ENCODE measurements at places on chromosomes 1 and 21. TPM values are rescaled to one million over a fixed set of nuclear protein-coding genes. Genes with fewer than 3 reads are reported as not detected.

Gene ATXN7L2
- polyA plus RNA-seq: 2.6 TPM

Gene CD48
- polyA plus RNA-seq: 3.7 TPM

Gene TRABD2B
- 1.0 TPM for polyA plus RNA-seq

Gene MRPS15
- 130 TPM for polyA plus RNA-seq

Gene F3
- 66.5 TPM for polyA plus RNA-seq

Gene GPR37L1
- polyA plus RNA-seq: not detected

Gene SLFNL1
- 0.22 TPM for polyA plus RNA-seq

Gene AQP10
- polyA plus RNA-seq: not detected

Gene TMCO4
- 23.2 TPM for polyA plus RNA-seq

Gene IFI44
- polyA plus RNA-seq: 11.7 TPM

Gene HTR6
- not detected for polyA plus RNA-seq

Gene PGLYRP4
- polyA plus RNA-seq: not detected

Gene TAS1R1
- not detected for polyA plus RNA-seq

Gene ANGEL2
- polyA plus RNA-seq: 18.6 TPM

Gene RBBP4
- 45.5 TPM for polyA plus RNA-seq

Gene SELE
- polyA plus RNA-seq: 7.6 TPM

Gene FAM72B
- 0.30 TPM for polyA plus RNA-seq

Gene C1orf141
- polyA plus RNA-seq: not detected

Gene HNRNPCL4
- not detected for polyA plus RNA-seq

Gene ANGPTL3
- 0.05 TPM for polyA plus RNA-seq

Gene SLAMF9
- polyA plus RNA-seq: not detected

Gene HES3
- polyA plus RNA-seq: not detected

Gene FAM177B
- 2.1 TPM for polyA plus RNA-seq

Gene VSIG8
- 0.03 TPM for polyA plus RNA-seq

Gene RNU11
- polyA plus RNA-seq: not detected

Gene BRINP3
- 0.10 TPM for polyA plus RNA-seq

Gene HSPB7
- 60.6 TPM for polyA plus RNA-seq

Gene ERICH3
- 0.11 TPM for polyA plus RNA-seq

Gene GBP5
- 1.0 TPM for polyA plus RNA-seq

Gene TNFRSF8
- polyA plus RNA-seq: 2.8 TPM

Gene ADAMTS4
- 5.9 TPM for polyA plus RNA-seq

Gene VWA1
- polyA plus RNA-seq: 53.1 TPM

Gene MAN1C1
- 3.1 TPM for polyA plus RNA-seq

Gene KMO
- polyA plus RNA-seq: 0.05 TPM

Gene PRAMEF5
- polyA plus RNA-seq: not detected

Gene KCNA3
- 0.24 TPM for polyA plus RNA-seq

Gene CLDN19
- polyA plus RNA-seq: not detected

Gene AGT
- 7.6 TPM for polyA plus RNA-seq

Gene RPRD2
- 6.7 TPM for polyA plus RNA-seq

Gene NTNG1
- 0.07 TPM for polyA plus RNA-seq

Gene PLA2G2F
- not detected for polyA plus RNA-seq

Gene C8B
- polyA plus RNA-seq: not detected

Gene CAMK2N1
- 2.2 TPM for polyA plus RNA-seq

Gene TMEM35B
- polyA plus RNA-seq: 26.7 TPM

Gene CYP4X1
- 3.1 TPM for polyA plus RNA-seq

Gene SIKE1
- polyA plus RNA-seq: 21.2 TPM

Gene LELP1
- polyA plus RNA-seq: not detected

Gene HMCN1
- 0.75 TPM for polyA plus RNA-seq

Gene NCAM2
- 0.13 TPM for polyA plus RNA-seq
